ENCODE measurements at places on chromosomes 2 and 18.

DNA sequence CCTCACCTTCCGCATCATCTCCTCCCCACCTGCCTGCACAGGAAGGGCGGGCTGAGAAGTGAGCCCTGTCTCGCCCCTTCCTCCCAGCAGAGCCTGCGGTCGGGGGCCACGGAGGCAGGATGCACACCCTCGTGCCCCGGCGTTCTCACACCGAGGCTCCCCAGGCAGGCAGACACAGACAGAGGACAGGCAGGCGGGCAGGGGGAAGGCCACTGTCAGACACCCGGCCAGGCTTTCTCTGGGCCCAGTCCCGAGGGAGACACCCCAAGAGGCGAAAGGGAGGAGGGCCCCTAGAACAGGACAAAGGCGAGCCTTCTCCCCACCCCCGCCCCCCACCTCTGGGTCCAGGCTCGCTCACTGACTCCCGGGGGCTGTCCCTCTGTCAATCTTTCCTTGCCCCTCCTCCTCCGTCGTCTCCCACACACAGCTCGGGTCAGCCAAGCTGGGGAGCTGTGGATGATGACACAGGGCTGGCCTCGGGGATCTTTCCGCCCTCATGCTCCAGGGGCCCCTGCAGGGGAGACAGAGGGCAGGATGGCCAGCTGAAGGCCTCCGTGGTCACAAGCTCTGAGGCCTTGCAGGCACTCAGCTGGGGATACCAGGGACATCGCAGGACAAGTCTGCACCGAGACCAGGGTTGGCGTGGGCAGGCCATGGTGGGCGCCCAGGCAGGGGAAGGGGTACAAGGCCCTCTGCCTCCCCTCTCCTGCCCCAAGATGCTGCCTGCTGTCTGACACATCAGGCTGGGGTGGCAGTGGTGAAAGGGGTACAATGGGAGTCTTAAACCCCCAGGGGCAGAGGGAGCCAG is 24.9 kb downstream of the BIN1 start:
- DNase-seq, result peak; percentile 49

DNA sequence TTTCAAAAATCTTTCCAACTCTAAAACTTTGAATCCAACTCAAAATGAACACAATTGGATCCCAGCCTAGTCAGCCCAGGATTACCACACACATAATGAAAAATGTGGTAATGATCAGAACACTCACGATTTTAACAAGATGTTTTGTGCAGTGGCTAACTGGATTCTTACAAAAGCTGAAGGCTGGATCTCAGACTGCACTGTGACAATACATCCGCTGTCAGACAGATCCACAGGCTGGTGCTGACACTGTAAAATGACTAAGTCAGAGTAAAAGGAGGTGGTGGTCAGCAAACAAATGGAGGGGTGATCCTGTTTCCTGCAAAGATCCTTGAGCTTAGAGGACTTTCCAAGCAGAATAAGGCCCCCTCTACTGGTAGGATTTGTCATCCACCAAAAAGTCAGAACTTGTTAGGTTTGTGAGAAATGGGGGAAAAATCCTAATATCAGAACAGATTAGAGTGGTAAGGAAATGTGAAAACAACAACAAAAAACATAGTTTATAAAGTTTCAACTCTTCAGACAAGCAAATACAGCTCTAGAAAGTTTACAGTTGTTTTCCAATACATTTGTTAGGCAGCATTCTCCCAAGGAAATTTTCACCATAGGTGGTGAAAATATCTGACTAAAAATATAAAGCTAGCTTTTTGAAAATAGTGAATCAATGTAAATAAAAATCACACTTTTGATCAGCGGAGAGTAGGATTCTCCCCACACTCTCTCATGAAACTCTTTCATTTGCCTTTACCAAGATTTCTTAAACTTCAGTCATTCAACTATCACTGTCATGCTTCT is 211.9 kb downstream of the AGPS start:
- peak; percentile 36 for DNase-seq

DNA sequence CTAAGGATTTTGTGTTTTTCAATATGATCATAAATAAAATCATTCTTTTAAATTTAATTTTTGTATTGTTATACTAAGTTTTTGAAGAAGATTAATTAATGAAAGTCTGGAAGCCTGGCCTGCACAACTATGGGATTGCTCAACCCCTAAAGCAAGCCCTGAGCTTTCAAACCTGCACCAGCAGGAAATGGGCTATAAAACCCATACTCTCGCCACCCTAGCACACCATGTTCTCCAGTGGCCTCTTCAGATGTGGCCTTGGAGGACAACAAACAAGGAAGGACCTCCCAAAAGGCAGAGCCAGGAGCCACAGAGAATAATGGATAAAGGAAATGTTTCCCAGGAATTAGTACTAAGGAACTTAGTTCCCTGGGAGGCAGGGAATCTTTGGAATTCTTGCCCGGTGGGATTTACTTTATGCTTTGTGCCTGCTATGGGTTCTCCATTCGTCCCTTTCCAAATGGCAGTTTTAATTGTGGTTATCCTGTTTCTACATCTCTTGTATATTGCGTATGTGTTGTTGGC is 212.5 kb downstream of the ZFP36L2 start:
- no peak for DNase-seq

DNA sequence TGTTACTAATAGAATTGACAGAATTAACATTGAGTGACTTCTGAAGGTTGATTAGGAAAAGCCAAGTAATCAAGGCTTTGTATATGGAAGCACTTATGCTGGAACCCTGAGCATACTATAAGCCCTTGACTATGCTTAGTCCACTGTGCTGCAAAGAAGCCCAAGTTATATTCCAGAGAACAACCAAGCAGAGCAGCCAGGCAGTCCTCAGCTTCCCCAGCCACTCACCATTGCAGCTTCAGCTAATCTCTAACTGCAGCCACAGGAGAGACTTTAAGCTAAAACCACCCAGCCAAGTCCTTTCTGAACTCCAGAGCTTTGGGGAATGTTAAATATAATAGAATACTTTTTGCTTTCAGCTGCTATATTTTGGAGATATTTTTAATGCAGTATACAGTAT is 164.4 kb upstream of the VWC2L start:
- DNase-seq, result no peak

DNA sequence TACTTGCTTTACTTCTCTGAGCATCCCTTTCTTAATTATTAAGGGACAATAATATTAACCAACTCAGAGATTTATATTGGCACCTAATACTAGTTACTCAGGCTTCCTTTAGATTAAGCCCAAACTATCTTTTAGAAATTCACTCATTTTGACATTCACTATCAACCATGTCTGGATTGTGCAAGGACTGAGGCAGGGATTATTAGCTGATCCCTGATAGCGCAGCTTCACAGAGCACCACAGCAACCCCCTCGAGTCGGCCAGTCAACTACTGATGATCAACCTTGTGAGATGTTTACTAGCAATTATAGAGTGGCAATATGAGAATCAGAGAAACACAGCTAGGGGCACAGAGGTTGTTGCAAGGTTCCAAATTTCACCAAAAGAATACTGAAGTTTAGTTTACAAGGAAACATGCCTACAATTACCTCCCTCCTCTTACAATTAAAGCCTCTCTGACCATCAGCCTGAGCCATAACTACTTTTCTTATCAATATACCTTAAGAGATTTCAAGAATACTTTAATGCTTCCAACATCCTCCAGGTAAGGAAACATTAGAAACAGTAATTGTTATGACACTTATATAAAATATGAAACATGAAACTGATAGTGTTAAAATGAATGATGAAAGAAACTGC is 191.6 kb downstream of the TCF4 start:
- DNase-seq, result no peak
